ENCODE measurements at places on chromosomes 6 and 20. TPM values are rescaled to one million over a fixed set of nuclear protein-coding genes. Genes with fewer than 3 reads are reported as not detected.

FAM209A gene
- 0.50 TPM for total RNA-seq

TP53RK gene
- total RNA-seq, result 19.5 TPM

OPRM1 gene
- total RNA-seq, result not detected

EZR gene
- total RNA-seq, result 88.2 TPM

FAM217A gene
- not detected for total RNA-seq

ERVFRD-1 gene
- total RNA-seq, result not detected

- DNase-seq, result no peak
Observed at GRCh38 chr20:13187899-13188298, 33.2 kb upstream of the ISM1 start.

DNA sequence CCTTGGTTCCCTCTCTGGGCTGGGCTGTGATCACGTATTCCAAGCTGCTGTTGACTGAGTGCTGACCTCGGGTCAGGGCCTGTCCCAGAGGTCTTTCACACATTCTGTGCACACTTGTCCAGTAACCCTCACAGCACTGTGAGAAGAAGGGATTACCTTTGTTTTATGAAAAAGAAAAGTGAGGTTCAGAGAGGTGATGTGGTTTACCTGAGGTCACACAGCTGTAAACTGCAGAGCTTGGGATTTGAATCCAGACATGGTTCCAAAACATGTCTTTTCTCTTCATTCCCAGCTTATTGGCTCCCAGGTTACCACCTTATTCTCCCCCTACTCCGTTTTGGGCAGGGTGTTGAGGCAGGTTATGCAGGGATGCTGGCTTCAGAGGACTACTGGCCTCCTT, 28.4 kb upstream of the CDH22 start:
- DNase-seq, result no peak

GRCh38 chr20:61106438-61106837, 145.6 kb upstream of the CDH4 start:
- DNase-seq, result no peak

- DNase-seq, result no peak
Observed at GRCh38 chr20:61354501-61354900, 102.4 kb downstream of the CDH4 start.

DNA sequence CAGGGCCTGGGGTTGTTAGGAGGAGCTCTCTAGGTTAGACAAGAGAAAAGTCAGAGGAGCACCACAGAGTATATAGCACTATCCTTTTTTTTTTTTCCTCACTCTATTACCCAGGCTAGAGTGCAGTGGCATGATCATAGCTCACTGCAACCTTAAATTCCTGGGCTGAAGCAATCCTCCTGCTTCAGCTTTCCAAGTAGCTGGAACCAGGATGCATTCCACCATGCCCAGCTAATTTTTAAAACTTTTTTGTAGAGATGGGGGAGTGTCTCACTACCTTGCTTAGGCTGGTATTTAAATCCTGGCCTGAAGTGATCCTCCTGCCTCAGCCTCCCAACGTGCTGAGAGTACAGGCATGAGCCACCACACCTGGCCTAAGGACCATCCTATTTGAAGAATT, 19.3 kb upstream of the AKIRIN2 start:
- DNase-seq, result no peak

DNA sequence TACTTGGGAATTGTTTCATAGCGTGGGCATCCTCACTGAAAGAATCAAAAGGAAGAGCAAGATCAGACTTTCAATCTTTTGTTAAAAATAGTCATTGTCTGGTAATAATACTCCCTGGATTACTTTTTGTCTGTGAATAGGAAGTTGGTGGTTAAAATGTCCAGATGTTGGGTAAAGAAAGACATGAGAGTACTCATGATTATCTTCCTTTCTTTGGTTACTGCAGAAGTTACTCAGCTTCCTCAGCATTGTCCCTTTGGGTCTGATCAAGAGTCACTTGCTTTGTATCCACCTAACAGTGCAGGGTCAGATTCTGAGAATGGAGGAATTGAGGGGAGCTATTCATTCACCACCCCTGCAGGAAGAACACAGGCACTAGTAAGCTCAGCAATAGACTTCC, 54.6 kb downstream of the RIN2 start:
- DNase-seq, result no peak

- no peak for DNase-seq
Observed at GRCh38 chr6:26342106-26343004, 22.6 kb upstream of the BTN3A2 start.

DNA sequence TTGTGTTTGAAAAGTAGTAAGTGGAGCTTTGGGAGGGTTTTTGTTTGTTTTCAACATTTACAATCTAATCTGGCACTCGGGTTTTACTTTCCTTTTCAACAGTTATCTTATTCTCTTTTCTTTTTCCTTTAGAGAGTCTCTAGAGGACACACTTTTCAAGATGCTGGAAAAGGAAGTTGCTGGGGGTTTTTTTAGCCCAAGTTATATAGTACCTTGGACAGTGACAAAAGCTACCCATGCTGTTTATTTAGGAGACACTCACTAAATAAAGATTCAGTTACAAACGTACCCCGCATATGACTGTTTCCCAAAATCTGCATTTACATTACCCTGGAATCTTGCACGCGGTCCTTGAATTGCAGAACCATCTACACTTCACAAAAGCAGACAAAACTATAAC, 78.8 kb downstream of the MAP7 start:
- no peak for DNase-seq

- DNase-seq, result no peak
Observed at GRCh38 chr20:52093575-52093974, 98.0 kb downstream of the ZFP64 start.

- no peak for DNase-seq
Observed at GRCh38 chr20:56060486-56060885, 55.2 kb upstream of the CBLN4 start.

DNA sequence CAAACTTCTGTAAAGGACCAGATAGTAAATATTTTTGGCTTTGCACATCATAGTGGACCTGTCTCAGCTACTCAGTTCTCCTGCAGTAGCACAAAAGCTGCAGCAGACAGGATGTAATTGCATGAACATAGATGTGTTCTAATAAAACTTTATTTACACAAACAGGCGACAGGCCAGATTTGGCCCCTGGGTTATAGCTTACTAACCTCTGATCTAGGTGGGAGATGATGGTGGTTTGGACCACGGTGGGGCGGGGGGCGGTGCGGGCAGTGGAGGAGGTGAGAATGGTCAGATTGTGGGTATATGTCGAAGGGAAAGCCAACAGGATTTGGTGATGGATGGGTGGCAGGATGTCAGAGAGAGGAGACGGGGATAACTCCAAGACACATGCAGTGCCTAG, 196.3 kb downstream of the ZMYND8 start:
- DNase-seq, result no peak

DNA sequence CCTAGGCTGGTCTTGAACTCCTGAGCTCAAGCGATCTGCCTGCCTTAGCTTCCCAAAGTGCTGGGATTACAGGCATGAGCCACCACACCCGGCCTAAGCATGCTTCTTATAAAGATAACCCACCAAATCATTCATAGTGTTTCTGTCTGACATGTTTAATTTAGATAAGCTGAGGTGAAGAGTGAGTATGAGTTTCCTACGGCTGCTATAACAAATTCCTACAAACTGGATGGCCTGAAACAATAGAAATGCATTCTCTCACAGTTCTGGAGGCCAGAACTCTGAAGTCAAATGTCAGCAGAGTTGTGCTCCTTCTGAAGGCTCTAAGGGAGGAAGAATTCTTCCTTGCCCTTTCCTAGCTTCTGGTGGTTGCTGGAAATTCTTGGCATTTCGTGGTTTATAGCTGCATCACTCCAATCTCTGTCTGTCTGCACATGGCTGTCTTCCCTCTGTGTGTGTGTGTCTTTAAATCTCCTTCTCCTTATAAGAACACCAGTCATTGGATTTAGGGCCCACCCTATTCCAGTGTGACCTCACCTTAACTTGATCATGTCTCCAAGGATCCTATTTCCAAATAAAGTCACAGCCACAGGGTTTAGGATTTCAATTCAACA, 29.9 kb downstream of the MAPK13 start:
- no peak for DNase-seq

DNA sequence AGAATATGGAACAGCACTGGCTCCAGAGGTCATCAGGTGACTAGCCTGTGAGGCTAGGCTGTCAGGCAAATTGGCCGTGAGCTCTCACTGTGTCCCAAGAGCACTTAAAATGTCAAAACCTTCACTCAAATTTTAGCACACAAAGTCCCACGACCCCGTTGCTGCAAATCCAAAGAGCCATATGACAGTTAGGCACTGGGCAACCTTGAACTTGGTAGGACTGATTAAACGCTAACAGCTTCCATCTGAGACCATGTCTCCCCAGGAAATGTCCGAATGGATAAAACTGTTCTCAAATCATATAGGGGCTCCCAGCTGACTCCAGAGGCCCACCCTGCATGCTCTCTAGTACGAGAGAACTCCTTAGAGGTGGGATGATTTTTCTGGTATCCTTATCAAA, 196.6 kb downstream of the PHACTR1 start:
- no peak for DNase-seq

DNA sequence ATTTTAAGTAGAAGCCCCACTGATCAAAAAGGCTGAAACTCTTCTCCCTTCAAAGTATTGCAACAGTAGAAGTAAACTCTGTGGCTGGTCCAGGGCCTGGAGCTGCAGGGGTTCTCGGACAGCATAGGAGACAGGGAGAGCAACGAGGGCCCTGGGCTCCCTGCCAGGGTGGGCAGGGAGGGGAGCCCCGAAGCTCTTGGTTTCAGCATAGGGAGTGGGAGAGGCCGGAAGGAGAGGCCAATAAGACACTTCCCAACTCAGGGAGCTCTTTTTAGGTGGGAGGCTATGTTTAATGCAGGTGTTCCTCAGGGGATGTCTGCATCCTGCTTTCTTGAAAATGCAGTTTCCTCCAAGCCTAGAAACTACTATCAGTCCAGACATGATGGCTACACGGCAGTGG, 91.1 kb downstream of the LY86 start:
- no peak for DNase-seq

GRCh38 chr6:30970946-30971345, 12.6 kb upstream of the MUC21 start:
- no peak for DNase-seq

- DNase-seq, result no peak
Observed at GRCh38 chr20:22507240-22507961, 77.0 kb downstream of the FOXA2 start.

DNA sequence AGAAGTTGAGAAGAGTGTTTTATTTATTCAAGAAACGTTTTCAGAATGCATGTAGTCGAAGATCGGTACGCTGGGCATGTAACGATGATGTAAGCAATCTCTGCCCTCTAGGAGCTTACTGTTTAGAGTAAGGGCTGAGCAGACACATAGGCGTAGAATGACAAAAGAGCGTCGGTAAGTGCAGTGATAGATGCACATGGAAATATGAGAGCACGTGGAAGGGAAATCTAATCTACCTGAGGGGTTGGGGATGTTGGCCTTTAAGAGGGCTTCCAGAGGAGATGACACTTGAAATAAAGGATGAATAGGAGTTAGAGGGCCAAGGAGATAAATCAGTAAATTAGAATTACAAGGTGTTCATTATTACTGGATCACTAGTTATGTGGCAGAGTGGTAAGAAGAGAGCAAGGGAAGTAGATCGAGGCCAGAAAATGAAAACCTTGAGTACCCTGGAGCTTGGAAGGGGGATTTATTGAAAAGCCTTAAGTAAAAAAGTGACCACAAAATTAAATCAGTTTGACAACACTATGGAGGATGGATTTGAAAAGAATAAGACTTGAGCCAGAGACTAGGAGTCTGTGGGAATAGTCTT, 782 bp downstream of the TRMT11 start:
- no peak for DNase-seq

- no peak for DNase-seq
Observed at GRCh38 chr6:135073217-135073616, 18.6 kb upstream of the HBS1L start.

- no peak for DNase-seq
Observed at GRCh38 chr6:37549154-37549553, 49.5 kb upstream of the CCDC167 start.
